ENCODE measurements at places on chromosomes 6 and 20. TPM values are rescaled to one million over a fixed set of nuclear protein-coding genes. Genes with fewer than 3 reads are reported as not detected.

SF3B5 gene
- 118 TPM for total RNA-seq

SCGN gene
- not detected for total RNA-seq

- no peaks in the 10 kb centered on the region for H3K4me1 ChIP-seq
- no peaks in the 10 kb centered on the region for H3K36me3 ChIP-seq
- no peaks in the 10 kb centered on the region for H3K27me3 ChIP-seq
- H3K4me3 ChIP-seq = no peak overlapping the region
- no peak overlapping the region for H3K27ac ChIP-seq
- no peak for DNase-seq
Observed at GRCh38 chr6:22204153-22204552, 92.7 kb downstream of the PRL start.

MYH7B gene
- 0.10 TPM for total RNA-seq

GRCh38 chr6:43698584-43699349 is 11.2 kb upstream of the MRPS18A start:
- H3K27ac ChIP-seq = peak overlapping the region; percentile 20
- H3K27me3 ChIP-seq = no peaks in the 10 kb centered on the region
- peak; percentile 74 for DNase-seq
- no peak overlapping the region for H3K4me3 ChIP-seq
- peaks cover 68% of the 10 kb centered on the region for H3K4me1 ChIP-seq

PRR18 gene
- 0.33 TPM for total RNA-seq

- peaks cover 11% of the 10 kb centered on the region for H3K36me3 ChIP-seq
- no peak overlapping the region for H3K27ac ChIP-seq
- H3K4me3 ChIP-seq = no peak overlapping the region
- no peaks in the 10 kb centered on the region for H3K27me3 ChIP-seq
- no peak for DNase-seq
Observed at GRCh38 chr6:105388392-105388791, 14.5 kb downstream of the PREP start.

DNA sequence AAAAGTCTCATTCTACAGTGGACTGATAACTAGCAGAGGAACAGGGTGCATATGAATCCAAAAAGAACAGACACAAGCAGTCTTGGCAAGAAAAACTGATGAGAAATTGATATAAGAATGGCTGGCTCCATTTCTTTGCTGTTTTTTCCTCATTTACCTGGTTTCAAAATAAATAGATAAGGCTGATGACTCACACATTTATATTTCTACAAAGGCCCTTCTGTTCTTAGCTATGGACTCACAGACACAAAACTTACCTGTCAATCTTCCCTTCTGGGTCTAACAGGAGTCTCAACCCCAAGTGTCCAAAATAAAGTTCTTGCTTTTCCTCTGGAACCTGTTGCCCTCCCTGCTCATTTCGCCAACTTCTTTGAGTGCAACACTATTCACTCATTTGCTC is 941 bp downstream of the SLC17A4 start:
- no peak for DNase-seq
- H3K27me3 ChIP-seq = no peaks in the 10 kb centered on the region
- H3K4me3 ChIP-seq = no peak overlapping the region
- H3K27ac ChIP-seq = no peak overlapping the region
- no peaks in the 10 kb centered on the region for H3K4me1 ChIP-seq
- H3K36me3 ChIP-seq = no peaks in the 10 kb centered on the region

TRIM10 gene
- total RNA-seq = not detected

ARFGEF3 gene
- total RNA-seq = 8.8 TPM

DNA sequence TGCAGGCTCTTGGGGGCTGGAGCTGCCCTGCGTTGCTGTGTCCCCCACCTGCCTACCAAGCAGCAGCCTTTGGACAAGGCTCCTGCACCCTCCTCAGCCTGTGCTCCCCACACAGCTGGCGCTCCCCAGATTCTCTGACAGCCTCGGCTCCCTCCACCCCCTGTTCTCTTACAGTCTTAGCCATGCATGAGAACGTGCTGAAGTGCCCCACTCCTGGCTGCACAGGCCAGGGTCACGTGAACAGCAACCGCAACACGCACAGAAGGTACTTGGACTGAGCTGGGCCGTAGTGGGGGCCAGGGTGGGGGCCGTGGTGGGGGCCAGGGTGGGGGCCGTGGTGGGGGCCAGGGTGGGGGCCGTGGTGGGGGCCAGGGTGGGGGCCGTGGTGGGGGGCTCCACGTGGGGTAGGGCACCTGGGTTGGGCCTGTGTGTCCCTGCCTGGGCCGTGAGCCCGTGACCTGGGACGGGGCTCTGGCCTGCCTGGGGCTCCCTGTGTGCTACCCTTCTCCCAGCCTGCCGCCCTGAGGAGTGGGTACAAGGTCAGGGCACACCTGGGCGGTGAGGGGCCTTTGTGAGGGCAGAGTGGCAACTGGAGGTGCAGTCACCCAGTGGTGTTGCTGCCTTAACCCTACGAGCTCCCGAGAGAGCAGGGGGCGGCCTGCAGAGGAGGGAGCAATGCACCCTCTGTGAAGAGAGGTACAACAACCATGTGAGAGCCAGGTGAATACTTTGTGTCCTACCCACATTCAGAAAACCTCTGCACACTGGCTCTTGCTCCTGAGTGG is 43.5 kb upstream of the PCMTD2 start:
- H3K27me3 ChIP-seq = peaks cover 8% of the 10 kb centered on the region
- DNase-seq = no peak
- H3K27ac ChIP-seq = no peak overlapping the region
- no peak overlapping the region for H3K4me3 ChIP-seq

DNA sequence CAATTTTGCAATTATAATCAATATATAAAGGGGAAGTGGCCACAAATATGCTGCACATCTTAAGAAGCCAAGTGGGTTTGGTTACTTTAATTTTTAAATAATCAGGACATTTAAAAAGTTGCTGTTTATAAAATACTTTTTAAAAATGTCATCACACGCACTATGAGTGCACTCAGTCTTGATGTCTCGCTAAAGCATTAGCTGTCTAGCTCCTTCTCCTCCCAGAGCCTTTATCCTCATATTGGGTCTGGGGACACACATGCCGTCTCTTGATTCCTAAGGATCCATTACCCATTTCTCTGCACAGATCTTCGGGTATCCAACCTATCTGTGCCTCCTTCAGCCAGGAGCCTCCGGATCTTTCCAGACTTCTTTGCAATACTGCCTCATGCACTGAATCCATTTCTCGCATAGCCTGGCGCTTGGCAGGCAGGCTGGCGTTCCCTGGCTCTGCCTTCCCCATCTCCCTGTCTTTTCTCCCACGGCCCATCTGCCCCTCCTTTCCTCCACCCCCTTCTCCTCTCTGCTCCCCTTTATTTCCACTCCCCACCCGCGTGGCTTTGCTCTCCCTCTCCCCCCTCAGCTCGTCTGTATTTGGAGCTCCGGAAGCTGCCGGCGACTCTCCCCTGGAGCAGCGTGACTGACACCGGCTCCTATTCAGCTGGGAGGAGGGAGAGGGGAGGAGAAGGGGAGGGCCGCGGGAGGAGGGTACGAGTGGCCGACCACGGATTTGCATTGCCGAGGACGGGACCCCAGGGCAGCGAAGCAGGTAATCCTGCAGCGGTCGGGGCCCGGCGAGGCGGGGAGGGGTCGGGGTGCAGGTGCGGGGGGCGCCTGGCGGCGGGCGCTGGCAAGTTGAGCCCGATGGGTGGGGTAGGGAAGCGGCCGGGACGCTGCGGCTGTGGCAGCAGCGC is at the start of gene CAP2:
CAP2 (plus strand) TSS at position 618 of the 914 bp plus-strand sequence. CDS start 27,961 bp downstream, outside the sequence.
- peak within 1 kb of the TSS; percentile 57 for H3K27ac ChIP-seq
- peak; percentile 79 for DNase-seq

- H3K27me3 ChIP-seq = no peaks in the 10 kb centered on the region
- no peaks in the 10 kb centered on the region for H3K36me3 ChIP-seq
- H3K27ac ChIP-seq = no peak overlapping the region
Observed at GRCh38 chr6:141426400-141426980, 706.2 kb upstream of the GJE1 start.

GRCh38 chr6:56986611-56987010 is 31.7 kb downstream of the BEND6 start:
- no peaks in the 10 kb centered on the region for H3K27me3 ChIP-seq
- no peaks in the 10 kb centered on the region for H3K36me3 ChIP-seq
- DNase-seq = no peak
- no peaks in the 10 kb centered on the region for H3K4me1 ChIP-seq
- H3K27ac ChIP-seq = no peak overlapping the region

DNA sequence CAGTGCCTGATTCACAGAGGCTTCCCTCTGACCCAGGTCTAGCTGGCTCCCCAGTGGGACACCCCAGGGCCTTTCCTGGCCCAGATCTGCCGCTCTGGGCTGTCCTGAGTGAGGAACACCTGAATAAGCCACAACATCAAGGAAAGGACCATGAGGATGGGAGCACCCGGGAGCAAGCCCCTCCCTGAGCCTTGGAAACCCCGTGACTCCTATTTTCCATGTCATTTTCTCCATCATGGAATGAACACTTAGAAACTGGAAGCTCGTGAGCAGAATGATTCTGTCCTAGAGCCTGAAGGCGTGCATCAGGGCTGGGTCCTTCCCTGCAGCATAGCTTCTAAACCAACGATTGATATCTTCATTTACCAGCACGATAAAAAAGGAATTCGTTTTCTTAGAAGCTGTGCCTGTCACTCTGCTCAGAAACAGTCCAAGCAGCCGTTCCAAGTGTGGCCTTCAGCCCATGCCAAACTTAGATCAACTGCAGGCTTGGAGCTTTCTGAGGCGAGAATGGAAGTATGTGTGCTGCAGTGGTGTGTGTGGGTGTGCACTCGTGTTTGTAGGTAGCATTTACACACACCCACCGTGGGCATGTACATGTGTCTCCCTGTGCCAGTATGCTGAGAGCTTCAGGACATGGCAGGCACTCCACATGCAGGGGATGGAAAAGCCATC is 83.2 kb upstream of the FOXC1 start:
- H3K4me3 ChIP-seq = peak overlapping the region; percentile 21
- H3K36me3 ChIP-seq = no peaks in the 10 kb centered on the region
- H3K27me3 ChIP-seq = no peaks in the 10 kb centered on the region
- no peak for DNase-seq

DNA sequence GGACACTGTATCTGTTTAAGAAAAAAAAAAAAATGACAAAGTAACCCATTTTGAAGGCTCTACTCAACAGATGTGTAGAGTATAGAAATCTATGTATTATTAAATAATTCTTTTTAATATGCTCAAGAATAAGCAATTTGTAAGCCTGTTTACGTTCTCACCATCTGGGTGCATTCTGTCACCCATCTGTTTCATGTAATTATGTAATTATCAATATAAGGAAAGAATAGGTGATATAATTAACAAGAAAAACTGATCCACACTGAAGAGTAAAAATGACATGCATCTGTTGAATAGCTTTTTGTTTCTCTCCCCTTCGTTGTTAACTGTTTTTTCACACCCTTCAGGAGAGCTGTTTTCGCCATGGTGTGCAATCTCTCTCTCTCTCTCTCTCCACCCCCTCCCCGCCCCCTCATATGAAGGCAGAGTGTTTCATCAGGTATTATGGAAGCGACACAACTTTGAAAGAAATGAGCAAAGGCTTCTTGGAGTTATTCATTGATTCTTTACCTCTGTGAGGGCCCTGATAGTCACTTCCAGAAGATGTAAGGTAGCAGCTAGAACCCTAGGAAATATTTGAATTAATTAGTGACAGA is 154.3 kb upstream of the INSM1 start:
- no peak overlapping the region for H3K27ac ChIP-seq
- no peaks in the 10 kb centered on the region for H3K4me1 ChIP-seq
- H3K36me3 ChIP-seq = no peaks in the 10 kb centered on the region
- H3K27me3 ChIP-seq = no peaks in the 10 kb centered on the region
- no peak overlapping the region for H3K4me3 ChIP-seq

SCRT2 gene
- total RNA-seq = not detected

DNA sequence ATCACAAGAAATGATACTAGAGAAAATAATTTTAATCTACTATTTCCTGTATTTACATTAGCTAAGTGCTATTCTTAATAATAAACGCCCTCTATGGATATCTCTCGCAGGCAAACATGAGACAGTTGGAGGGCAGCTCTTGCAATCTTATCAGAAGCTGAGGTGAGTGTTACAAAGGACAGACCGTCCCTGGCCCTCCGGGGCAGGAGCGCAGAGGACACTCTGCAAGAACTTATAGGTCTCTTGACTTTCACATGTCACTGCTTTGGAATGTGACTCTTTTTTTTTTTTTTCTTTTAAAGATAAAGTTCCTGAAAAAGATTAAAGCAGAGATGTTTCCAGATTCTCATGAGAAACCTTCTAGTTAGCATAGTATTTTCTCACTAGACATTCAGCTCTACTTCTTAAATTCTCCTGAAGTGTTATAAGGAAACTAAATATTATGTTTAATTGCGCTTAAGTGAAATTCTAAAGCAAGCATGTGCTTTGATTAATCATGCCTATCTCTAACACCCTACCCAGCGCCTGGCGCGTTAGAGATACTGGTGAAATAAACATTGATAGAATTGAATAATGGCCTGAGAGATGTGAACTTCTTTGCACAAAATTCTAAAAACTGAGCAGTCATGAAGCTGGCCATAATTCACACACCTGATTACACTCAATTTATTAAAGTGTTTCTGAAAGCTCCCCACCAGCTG is 57.4 kb downstream of the SYTL3 start:
- H3K27ac ChIP-seq = no peak overlapping the region
- peaks cover 3% of the 10 kb centered on the region for H3K4me1 ChIP-seq
- peaks cover 11% of the 10 kb centered on the region for H3K36me3 ChIP-seq
- DNase-seq = no peak
- no peak overlapping the region for H3K4me3 ChIP-seq

OLIG3 gene
- not detected for total RNA-seq

LTB gene
- total RNA-seq = not detected

- no peak for DNase-seq
- H3K4me1 ChIP-seq = no peaks in the 10 kb centered on the region
- no peak overlapping the region for H3K27ac ChIP-seq
- no peak overlapping the region for H3K4me3 ChIP-seq
- no peaks in the 10 kb centered on the region for H3K27me3 ChIP-seq
Observed at GRCh38 chr6:16623029-16623653, 138.1 kb downstream of the ATXN1 start.
